Esophagus squamous epithelium (tissue), 5 donors: ENCODE measurements at places on chromosomes 7 and 10. TPM values are rescaled to one million over a fixed set of nuclear protein-coding genes. Genes with fewer than 3 reads are reported as not detected.

- DNase-seq: no peak
Observed at GRCh38 chr10:54666192-54666591, 134.8 kb downstream of the PCDH15 start.

DNA sequence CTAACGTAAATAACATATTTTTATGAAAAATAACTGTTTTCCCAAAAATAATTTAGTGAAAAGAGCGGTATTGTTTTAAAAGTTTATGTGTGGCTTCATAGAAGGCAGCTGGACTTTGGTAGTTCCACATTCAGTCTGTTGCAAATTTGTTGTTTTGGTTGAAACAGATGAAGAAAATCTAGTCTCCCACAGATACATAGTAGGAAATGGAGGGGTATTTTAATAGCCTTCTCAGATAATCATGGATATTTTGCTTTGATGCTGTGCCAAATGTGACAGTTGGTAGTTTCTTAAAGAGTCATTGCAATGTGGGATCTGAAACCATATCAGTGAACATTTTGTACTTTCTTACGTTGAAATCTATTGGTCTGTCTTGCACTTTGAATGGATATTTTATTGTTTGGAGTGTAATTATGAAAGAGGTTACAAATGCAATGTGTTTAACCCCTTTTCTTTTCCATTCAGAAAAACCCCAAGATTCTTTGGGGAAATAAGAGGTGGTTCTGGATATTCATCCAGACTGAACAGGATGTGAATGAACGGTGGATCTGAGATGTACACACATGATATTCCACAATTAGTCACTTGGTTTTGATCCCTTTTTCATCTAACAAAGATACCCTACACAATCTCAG, 10.4 kb downstream of the ZNF365 start:
- no peak for DNase-seq

DNA sequence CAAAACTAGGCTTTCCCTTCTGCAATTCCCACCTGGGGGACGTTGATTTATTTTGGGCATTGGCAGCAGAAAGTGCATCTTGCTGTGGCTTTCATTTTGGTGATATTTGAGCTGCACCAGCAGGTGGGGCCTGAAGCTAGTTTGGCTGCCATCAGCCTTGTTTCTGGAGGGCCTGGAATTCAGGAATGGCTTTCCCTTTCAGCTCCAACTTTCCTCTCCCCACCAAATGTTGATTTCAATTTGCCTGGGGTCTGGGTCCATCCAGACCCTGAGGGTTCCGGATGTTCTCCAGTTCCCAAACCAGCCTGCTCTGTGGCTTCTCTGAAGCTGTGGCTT, 640.4 kb downstream of the TYW1 start:
- DNase-seq: no peak

DNA sequence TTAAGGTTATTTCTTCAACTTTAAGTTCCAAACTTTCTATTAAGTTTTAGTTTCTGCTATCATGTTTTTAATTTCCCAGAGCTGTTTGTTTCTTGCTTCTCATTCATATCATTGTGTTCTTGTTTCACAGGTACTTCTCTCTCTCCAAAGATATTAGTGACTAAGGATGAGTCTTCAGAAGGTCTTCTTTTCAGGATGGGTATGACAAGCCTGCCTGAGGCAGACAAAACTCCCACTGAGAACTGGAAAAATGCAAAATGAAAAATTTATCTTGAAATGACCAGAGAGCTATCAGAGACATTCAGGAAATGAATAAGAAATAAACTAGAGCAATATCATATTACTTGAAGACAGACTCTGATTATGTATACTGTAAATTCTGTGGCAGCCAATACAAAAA, 110.8 kb upstream of the EGFR start:
- no peak for DNase-seq

- no peak for DNase-seq
Observed at GRCh38 chr7:22932896-22933295, 81.0 kb downstream of the HYCC1 start.

DNA sequence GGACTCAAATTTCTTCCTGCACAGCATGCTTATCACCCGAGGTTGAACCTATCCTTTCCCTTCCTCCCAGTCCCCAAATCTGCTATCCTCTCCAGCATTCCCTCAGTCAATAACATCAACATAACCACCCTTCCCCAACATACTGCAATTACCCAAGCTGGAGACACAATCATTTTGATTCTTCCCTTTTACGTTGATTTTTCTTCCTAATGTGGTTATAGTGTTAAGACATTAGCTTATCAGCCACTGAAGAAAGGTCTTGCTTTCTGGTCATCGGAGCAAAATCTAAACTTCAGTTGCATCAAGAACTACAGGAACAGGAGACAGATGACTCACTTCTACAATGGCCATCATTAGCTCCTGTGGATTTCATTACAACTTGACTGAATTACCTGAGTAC, 3.5 kb upstream of the HBP1 start:
- DNase-seq: no peak

DNA sequence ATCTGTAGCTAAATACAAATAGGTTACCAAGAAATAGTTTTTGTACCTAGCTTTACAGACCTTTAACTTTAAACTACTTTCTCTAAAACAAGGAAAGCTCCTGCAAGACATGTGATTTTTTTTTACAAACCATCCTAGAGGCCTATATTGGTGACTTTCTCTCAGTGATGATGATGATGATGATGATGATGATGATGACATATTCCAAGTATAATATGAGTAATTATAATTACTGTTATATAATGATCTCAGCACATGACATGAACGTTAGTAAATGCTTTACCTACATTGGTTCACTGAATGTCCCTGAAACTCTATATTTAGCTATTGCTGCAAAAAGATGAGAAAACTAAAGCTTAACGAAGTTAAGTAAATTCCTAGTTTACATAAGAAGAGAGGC, 107.9 kb upstream of the LRGUK start:
- no peak for DNase-seq

DNA sequence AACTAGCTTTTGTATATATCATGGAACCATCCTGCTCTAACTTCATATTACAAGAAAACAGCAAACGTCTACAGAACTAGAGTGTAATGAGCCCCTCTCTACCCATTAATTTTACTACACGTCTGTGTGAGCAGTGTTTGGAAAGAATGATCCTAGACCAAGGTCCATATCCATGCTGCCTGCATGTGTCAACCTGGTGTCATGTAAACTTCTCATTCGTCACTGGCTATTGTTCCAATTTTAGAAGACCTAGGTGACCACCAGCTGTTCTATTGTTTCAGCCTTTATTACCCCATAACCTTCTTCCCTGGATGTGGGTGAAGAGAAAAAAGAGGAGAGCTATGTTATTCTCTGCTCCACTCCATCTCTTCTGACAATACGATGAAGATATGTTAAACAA, 77.1 kb downstream of the CREM start:
- DNase-seq: no peak

- no peak for DNase-seq
Observed at GRCh38 chr10:7186387-7187018, 224.3 kb downstream of the SFMBT2 start.

DNA sequence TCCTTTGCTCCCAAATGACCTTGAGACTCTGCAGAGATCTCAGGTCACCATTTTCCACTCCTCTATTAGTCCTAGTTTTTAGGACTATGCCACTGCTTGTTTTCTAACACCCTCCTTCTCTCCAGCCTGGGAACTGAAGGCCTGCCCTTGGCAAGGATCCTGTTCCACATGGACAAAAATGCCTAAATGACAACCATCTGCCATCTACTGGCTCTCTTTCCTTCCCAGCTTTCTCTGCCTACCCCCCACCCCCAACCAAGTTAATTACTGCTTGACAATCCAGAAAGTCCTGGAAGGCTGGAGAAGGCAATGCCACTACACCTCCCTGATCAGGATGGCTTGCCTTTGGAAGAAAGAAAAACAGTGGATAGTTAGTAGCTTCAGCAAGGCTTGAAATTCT, 44.8 kb upstream of the SP8 start:
- no peak for DNase-seq

DNA sequence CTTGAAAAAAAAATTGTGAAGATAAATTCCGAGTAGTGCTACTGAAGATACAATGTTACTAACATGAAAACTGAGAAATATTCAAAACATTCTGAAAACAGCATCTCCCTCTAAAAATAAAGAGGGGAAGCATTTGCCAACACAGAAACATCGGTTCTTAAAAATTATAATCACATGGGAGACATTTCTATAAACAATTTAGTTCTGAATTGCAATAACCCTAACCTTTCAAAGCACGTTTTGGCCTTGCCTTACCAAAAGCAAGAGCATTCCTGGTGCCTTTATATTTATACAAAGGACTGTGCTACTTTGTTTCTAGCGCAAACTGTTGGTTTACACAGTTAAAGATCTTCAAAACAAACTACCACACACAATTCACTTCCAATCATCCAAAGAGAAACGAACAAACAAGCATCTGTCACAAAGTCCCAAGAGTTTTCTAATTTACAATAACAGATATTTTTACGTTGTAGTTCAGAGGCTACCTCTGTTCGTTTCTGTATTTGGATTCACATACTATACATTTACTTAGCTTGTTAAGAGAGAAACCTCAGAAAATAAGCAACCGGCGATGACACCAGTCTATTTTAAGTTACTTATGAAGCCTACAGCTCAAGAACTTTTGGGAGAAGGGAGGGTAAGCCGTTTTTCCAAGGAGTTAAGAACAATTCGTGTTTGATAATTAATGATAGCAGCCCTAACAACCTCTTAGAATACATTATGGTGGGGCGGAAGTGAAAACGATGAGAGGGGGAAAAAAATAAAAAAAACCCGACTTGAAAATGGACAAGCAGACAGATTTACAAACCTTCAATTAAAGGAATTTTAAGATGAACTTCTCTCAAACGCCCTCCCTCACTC, 1.3 kb downstream of the ABI1 start:
- no peak for DNase-seq

Gene KAZALD1
- total RNA-seq: 1.4 TPM

Gene CFAP46
- total RNA-seq: 0.19 TPM
